ENCODE measurements at places on chromosomes 6 and 20.
A peak's percentile ranks its signal among the peaks of the same experiment; 100 is the strongest.

GRCh38 chr20:10496465-10496864 lies 61.4 kb downstream of the SLX4IP start:
- no peak for DNase-seq

DNA sequence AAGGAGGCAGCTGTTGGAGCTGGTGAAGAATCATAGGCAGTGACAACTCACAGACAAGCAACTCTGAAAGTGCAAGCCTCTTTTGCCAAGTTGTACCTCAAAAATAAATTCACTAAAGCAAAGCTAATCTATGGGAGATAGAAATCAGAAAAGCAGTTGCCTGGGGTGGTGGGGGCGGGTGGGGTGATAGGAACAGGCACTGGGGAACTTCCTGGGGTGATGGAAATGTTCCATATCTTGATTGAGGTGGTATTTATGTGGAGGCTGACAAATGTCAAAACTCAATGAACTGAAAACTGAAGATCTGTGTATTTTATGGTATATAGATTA lies 52.4 kb downstream of the ATP9A start:
- no peak for DNase-seq

GRCh38 chr6:148021699-148022098 lies 320.9 kb upstream of the SASH1 start:
- no peak for DNase-seq

- DNase-seq, result no peak
These were observed 224.9 kb upstream of the DTNBP1 start for GRCh38 chr6:15887491-15888461.

DNA sequence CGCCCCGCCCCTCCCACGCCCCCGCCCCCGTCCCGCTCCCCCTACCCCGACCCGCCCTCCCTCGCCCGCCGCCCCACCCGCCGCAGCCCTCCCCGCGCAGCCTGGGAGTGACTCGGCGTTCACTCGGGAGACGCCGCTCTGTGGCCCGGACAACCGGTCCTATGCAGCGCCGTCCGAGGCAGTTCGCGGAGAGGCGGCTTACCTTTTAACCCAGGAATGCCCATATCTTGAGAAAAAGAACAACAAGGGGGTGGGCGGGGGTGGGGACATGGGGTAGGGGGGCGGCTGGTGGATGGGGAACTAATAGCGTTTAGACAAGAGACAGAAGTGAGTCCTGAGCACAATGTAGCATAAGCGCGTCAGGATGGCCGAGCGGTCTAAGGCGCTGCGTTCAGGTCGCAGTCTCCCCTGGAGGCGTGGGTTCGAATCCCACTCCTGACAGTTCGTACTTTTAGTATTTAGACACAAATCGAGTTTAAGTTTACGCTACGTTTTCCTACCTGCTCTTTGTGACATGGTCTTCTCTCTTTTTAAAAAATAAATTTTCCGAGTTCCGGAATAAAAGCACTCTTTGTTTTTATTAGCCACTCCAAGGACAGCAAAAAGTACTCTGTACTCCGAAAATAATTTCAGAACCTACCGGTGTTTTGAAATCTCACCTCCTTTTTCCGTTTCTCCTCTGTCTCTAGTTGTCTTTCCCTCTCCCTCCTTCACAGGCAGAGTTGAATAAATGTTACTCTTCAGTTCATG lies 17.1 kb upstream of the HMGN4 start:
- peak; percentile 72 for DNase-seq

DNA sequence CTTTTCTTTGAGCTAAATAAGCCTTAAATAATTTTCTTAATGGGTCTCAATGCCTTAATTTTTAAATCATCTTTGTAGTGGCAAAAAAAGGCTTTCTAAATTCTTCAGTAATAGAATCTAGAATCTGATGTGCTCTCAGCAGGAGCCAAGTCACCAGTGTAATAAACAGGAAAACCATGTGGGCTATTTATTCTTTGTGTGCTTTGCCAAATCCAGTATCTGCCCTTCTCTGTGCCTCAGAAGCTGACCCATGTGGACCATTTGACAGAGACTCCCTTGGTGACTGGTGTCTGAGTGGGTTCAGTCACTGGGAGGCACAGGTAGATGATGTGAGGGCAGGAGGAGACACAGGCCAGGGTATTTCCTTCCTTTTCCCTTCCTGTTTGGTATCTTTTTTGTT lies 152.9 kb downstream of the PAK5 start:
- no peak for DNase-seq

DNA sequence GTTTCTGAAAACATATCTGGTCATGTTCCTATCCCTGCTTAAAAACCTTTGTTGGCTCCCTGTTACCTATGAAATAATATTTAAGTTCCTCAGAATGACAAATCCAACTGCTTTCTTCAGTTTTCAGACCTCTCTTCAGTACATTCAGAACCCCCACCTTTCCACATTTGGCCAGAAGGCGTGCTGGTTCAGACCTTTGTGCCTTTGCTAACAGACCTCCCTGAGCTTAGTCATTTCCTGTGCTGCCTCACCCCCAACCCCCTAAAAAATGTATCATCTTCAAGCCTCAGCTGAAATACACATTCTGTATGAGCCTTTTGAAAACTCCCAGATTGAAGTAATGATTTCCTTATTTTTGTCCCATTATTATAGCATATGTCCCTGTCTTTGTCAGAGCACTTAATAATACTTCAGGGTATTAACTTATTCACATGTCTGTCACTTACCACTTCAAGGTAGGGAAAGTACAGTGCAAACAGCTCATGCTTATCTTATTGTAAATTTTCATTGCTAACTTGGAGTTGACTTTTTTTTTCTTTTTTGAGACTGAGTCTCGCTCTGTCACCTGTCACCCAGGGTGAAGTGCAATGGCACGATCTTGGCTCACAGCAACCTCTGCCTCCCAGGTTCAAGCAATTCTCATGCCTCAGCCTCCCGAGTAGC lies 19.7 kb downstream of the FAM217A start:
- DNase-seq, result no peak

- no peak for DNase-seq
These were observed 127.2 kb downstream of the PAX1 start for GRCh38 chr20:21832442-21833385.

GRCh38 chr6:89368107-89368506 lies 15.6 kb upstream of the UBE2J1 start:
- peak; percentile 16 for DNase-seq

DNA sequence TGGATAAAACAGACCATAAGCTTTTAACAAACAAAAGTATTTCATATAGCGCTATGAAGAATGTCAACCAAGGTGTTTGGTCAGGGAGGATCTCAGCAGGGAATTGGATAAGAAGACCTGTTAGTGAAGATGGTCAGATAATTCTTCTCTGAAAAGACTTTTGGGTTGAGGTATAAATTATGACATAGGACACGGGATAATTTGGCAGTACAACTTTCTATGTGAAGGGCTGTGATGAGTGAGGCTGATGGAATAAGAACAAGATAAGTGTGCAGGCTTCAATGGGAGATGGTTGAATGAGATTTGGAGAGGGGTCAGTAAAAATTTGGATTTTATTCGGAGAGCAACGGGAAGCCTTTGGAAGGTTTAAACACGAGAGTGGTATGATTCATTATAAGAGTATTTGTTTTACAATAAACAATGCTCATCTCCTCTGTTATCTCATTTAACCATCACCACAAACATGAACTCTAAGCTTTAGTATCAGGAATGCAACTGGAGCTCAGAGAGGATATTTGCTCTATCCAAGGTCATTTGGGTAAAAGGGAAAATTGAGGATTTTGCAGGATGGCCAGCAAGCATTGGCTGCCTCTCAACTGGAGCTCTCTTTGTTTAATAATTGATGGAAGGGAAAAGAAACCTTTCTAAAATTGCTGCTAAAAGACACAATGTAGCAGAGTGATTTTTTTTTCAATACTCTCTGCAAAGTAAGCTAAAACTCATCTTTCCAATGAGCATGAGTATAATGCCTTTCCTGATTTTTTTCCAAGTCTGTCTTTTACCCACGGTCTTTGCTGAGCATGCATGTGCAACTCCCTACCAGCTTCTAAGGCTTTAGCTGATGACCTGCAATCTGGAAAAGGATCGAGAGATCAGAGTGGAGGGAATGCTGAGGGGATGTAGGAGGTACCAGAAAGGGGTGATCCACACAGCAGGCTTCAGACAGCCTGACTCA lies 534.0 kb downstream of the CBLN4 start:
- no peak for DNase-seq

GRCh38 chr6:34955442-34955841 lies 66.4 kb downstream of the ANKS1A start:
- no peak for DNase-seq

DNA sequence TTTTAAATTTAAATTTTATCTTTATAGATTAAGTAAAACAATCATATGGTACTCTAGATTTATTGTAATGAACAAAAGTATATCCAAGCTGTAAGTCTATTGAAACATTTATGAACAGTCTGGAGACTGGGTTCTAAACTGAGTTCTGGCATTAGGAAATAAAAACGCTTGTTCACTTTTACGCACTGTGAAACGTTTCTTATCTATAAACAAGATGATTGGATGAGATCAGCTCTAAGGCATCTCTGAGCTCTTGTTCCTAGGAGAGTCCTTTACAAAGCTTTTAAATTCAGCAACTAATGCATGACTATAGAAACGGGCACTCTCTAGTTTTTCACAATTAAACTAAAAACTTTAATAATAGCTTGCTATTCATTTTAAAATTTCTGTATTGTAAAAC lies 6.8 kb downstream of the HUS1B start:
- DNase-seq, result no peak

- DNase-seq, result no peak
These were observed 35.0 kb upstream of the MDGA1 start for GRCh38 chr6:37732688-37733087.

DNA sequence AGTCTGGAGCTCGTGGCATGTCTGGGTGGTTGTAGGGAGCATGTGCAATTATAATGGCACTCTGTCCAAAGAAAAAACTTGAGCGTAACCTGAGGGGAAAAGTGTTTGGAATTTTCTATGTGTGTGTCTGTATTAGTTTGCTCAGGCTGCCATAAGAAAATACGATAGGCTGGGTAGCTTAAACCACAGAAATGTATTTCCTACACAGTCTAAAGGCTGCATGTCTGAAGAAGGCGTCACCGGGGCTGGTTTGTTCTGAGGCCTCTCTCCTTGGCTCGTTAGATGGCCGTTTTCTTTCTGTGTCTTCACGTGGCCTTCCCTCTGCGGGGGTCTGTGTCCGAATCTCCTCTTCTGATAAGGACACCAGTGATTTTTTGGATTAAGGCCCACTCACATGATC lies 59.0 kb downstream of the IGF2R start:
- no peak for DNase-seq

GRCh38 chr6:150874179-150874578 lies 8.7 kb downstream of the MTHFD1L start:
- DNase-seq, result no peak

DNA sequence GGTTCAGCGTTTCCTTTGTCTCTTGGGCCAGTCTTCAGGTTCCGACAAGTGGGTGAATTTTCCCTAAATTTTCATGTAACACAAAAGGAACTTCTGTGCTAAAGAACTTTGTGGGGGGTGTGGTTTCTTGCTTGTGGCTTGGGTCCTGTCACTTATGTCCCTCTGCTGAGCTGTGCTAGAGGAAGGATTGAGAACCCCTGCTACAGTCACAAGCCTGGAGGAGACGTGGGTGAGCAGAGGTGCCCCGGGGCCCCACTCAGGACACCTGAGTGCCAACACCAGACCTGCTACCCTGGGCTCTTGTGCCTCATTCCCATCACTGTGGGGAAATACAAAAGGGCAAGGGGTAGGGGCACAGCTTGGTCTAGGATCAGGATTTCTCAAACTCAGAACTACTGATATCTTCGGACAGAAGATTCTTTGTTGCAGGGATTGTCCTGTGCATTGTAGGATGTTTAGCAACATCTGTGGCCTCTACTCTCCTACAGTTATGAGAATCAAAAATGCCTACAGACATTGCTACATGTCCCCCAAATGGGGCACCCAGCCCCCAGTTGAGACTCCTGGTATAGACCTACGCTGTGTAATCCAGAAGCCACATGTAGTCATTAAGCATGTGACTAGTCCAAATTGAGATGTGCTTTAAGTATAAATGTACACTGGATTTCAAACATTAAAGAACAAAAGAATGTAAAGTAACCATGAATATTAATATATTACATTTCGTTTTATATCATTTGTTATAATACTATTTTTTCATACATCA lies 128.7 kb downstream of the LY86 start:
- DNase-seq, result no peak

DNA sequence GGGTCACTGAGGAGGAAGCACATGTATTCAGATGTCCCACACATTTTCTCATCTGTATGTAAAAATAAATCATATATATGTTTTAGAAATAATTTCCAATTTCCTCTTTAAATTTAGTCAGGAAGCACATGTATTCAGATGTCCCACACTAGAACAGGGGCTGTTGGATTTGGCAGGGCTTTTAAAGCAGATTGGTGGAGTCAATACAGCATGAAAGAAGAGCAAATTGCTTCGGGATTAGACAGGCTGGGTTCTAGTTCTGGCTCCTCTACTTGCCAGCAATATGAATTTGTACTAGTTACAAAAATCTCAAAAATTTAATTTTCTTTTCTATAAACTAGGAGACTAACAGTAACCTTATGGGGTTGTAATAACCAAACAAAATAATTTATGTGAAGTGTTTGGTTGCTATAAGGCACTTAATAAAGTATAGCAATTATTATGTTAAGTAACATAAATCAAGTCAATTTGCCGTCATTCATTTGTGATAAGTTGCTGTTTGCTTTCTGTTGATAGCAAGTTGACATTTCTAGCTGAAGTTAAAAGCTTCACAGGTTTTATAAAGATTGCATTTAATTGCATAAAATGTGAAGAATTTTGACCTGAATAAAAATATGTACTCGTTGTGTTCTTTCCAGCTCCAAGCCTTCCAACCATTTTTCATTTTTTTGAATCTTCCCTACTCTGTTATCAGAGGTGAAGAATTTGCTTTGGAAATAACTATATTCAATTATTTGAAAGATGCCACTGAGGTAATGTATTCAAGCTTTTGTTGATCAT lies 88.9 kb downstream of the CD109 start:
- no peak for DNase-seq

GRCh38 chr20:57654363-57654997 lies 34.3 kb upstream of the ZBP1 start:
- peak; percentile 38 for DNase-seq

- DNase-seq, result peak; percentile 42
These were observed 29.3 kb downstream of the PYGB start for GRCh38 chr20:25277051-25277801.

DNA sequence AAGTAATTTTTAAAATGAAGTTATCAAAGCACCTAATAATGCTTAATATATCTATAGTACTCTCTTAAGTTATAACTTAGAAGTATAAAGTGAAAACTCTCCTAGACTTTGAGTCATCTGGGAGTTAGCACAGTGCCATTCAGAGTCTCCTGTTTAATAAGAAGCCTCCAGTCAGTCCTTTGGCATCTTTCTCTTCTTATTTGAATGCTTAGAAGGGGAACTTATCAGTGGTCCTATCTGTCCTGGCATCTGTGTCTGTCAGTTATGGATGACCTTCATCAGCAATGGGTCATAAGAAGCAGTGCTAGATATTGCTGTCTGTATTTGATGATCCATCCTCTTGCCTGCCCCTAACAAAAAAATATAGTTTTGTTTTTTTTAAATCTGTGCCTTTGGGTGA lies 15.2 kb downstream of the TMEM200A start:
- DNase-seq, result no peak

- DNase-seq, result no peak
These were observed 30.0 kb downstream of the TFAP2A start for GRCh38 chr6:10384610-10385523.
